ENCODE measurements at places on chromosomes 6 and 20.

- DNase-seq, result no peak
These were observed 88.4 kb upstream of the B3GAT2 start for GRCh38 chr6:71045296-71045695.

DNA sequence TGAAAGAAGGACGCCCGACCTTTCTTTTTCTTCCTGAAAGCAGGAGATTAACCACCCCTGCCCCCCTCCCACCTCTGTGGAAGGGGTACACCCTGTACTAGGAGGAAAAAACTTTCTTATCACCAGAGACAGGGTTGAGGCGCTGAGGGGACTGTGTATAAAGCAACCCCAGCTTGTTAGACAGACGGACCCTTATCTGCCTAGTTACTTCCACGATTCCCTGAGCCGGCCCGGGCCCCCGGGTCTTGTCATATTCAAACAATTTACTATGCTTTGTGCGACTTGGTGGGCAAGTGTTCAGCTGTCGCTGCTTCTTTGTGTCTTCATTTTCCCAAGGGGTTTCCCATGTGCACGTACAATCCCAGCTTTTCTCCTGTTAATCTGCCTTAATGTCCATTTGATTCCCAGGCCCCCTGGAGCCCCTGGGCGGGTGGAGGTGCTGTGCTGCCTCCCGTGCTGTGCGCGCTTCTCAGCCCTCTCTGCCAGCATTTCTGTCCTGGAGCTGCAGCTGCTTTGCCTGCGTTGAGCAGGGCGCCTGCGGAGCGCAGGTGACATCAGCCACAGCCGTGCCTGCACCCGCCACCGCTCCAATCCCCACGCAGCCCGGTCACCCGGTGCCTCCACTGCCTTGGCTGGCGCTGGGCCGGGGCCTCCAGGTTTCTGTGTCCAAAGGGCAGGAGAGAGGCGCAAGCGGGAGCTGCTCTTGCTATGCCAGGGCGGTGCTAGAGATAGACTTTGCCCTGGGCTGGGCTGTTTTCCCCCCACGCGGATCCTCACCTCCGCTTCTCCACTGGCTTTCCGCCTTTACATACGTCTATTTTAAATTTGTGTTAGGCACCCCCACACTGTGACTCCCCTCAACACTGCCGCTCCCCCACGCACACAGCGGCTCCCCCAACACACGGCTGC is 96.2 kb downstream of the TTLL2 start:
- DNase-seq, result no peak

- no peak for DNase-seq
These were observed 72.6 kb upstream of the DUSP22 start for GRCh38 chr6:219641-220198.

- no peak for DNase-seq
These were observed 77.6 kb downstream of the PHACTR2 start for GRCh38 chr6:143755301-143755744.

Data from CD4-positive, alpha-beta T cell treated with Interleukin-15 for 4 hours (primary cell).